Naive thymus-derived CD8-positive, alpha-beta T cell (primary cell): ENCODE measurements at places on chromosomes 7 and 10.

- no peak for DNase-seq
Observed at GRCh38 chr10:124262234-124262865, 156.4 kb downstream of the OAT start.

DNA sequence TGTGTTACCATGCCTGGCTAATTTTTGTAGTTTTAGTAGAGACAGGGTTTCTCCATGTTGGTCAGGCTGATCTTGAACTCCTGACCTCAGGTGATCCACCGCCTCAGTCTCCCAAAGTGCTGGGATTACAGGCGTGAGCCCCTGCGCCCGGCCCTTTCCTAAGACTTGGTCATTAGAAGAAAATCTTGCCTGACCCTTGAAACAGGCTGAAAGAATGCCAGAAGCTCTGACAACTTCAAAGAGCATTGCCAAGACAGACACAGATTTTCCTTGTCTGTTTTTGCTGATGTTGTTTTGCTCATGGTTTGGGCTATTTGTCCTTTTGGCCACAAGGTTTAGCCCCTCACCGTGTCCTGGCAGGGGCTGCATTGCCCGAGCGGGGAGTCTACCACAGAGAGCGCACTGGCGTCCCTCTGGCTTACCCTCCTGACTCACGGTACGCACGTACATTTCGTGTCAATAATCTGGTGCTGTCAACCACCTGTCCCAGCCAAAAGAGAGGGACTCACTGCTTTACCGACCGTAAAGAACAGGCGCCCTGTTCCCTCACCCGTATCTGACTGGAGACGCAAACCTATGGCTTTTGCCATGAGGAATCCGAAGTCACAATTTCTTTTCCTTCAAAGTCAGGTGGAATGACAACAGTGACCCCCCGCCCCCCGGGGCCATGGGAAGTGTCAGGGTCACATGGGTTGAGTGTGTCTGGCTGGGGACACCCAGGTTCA, 10.1 kb upstream of the INPP5A start:
- no peak for DNase-seq

DNA sequence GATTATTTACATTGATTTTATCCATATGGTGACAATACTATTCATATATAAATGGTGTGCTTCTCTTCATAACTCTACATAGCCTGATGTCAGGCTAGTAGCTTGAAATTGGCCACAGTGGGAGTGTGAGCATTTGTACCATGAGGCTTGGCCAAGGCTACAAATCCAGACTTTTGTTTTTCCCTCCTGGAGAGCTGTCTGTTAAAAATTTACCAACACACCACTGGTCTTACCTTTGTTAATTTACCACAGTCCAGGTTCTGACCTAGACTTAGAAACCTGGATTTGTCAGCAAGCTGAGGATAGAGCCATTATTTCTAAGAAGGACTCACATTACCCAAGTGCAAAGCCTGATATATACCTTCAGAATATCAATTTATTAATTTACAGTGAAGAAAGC, 45.5 kb upstream of the ATRNL1 start:
- no peak for DNase-seq

DNA sequence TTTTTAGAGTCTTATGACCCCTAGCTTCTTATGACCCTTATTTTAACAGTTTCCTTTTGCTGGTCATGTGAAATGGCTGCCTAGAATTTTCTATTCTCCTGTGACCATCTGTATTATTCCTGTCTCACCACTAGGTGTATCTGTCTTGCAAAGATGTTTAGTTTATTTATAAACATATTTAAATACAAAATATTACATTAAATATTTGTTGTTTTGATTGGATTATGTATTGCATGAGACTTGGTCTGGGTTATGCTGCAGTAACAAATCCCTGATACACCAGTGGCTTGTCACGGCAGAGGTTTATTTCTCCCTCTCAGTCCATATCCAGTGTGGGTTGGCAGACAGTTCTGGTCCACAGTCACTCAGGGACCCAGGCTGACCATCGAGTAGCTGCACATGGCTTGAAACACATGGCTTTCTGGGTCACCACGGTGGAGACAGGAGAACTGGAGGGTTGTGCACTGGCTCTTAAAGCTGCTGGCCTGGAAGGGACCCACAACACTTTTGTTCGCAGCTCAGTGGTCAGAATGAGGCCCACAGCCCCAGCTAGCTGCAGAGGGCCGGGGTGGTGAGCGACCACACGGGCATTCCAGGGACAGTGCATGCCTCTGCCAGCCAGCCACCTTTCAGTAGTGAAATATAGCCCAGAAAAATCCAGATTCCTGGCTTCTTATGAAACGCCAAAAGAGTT, 7.4 kb downstream of the RASSF4 start:
- DNase-seq, result no peak

DNA sequence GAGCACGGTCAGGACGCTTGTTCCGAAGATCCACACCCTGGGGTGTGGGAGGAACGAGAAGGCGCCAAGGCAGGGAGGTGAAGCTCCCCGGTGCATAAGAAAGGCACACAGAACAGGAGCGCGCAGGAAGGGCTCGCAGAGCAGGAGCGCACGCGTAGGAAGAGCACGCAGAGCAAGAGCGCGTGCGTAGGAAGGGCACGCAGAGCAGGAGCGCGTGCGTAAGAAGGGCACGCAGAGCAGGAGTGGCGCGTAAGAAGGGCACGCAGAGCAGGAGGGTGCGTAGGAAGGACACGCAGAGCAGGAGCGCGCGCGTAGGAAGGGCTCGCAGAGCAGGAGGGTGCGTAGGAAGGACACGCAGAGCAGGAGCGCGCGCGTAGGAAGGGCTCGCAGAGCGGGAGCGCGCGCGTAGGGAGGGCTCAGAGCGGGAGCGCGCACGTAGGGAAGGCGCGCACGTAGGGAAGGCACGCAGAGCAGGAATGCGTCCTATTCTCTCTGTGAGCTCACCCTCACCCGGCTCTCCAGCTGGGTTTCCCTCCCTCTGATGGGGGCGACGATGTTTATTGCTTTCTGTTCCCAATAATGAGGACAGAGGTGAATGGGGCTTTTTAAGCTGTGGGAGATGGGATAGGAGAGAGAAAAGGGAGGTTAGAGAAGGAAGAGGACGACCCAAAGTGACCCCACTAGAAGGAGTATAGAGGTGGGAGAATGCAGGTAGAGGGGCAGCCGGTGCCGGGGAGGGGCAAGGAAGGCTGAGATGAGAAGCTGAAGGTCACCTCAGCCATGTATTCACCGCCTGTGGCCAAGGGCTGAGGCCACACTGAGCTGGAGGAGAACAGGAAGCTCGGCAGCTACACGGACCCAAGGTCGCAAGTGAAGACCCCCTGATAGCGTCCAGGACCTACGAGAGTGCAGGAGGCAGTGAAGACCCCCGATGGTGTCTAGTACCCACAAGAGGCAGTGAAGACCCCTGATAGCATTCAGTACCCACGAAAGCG, 423.2 kb downstream of the PTPRN2 start:
- no peak for DNase-seq

DNA sequence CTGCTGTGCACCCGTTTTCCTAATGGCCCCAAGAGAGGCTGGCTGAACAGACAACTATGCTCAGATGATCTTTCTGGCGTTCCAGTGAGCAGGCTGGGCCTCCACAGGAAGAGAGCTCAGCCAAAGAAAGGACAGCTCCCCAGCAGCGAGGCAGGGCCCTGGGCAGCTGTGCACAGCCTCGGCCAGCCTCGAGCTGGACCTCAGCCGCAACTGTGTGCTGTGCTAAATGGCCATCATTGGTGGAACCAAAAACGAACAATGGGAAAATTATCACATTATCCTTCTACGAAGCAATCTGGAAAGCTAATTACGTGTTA, 97.5 kb downstream of the CTBP2 start:
- no peak for DNase-seq

DNA sequence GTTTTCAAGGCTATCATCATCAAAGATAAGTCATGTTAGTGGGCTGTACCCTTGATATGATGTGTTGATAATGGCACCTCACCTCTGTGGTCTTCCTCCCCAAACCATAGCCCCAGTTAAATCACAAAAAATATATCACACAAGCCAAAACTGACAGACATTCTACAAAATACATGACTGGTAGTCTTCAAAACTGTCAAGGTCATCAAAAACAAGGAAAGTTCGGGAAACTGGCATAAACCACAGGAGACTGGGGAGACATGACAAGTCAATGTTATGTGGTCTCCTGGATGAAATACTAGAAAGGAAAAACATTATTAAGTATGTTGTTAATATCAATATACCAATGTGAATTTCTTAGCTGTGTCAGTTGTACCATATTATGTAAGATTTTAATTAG, 279.5 kb upstream of the FZD1 start:
- DNase-seq, result no peak

- no peak for DNase-seq
Observed at GRCh38 chr7:73952266-73952665, 75.7 kb upstream of the ELN start.

DNA sequence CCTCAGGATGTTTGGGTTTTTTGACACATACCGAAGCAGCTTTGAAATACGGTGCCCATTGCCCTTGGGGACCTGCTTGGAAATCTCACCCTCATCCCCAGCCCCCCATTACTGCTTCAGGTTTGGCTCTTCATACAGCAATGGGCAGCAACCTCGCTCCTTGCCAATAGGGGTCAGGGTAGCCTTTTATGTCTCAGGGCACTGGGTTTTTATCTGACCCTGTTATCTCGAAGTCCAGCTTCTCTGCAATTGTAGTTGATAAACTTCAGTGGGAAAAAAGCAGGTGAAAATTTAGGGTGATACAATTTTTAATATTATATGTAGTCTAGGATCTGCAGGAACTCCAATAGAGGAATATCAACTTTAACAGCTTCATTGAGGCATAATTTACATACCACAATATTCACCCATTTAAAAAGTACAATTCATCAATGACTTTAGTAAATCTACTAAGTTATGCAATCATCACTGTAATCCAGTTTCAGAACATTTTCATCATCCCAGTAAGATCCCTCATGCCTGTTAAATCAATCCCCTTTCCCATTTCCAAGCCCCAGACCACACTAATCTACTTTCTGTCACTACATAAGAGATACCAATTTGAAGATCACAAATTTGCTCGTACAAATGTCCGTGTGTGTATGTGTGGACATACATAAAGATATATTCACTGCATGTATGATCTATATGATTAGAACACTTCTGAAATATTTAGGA, 386.2 kb downstream of the KCNMA1 start:
- peak; percentile 15 for DNase-seq

GRCh38 chr10:71157435-71157834, 54.9 kb upstream of the UNC5B start:
- no peak for DNase-seq

GRCh38 chr7:150904011-150904909, 51.9 kb downstream of the AOC1 start:
- DNase-seq, result no peak
